ENCODE measurements at places on chromosomes 3 and 15. TPM values are rescaled to one million over a fixed set of nuclear protein-coding genes. Genes with fewer than 3 reads are reported as not detected.

Gene GP9
- total RNA-seq, result not detected

Gene TSC22D2
- 21.9 TPM for total RNA-seq

Gene MUSTN1
- 32.7 TPM for total RNA-seq

- no peak for DNase-seq
Measured at GRCh38 chr3:58698246-58698645, 31.7 kb upstream of the FAM3D start.

DNA sequence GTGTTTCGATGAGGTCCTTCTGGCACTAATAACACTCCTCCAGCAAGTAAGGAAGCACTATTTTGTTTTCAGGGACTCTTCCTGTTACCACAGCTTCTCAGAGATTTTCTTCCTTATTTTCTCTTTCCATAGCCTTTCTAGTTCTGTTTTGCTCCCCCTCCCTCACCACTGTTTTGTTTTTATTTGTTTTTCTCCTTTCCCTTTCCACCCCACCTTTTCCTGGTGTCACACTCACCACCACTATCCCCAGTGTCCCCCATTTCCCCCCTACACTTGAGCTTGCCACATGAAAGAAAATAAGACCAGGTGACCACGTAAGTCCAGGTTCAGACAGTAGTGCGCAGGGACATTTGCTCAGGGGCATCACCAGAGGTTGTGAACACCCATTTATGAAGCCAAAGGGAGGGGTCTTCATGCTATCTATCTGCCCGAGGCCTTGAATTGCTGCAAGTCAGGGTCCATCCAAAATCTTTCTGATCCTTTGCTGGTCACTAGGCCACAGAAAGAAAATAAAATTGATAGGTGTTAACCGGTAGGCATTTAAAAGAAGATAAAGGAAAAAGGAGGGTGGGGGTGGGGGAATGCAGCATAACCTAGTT lies 1.4 kb upstream of the RFTN1 start:
- no peak for DNase-seq

DNA sequence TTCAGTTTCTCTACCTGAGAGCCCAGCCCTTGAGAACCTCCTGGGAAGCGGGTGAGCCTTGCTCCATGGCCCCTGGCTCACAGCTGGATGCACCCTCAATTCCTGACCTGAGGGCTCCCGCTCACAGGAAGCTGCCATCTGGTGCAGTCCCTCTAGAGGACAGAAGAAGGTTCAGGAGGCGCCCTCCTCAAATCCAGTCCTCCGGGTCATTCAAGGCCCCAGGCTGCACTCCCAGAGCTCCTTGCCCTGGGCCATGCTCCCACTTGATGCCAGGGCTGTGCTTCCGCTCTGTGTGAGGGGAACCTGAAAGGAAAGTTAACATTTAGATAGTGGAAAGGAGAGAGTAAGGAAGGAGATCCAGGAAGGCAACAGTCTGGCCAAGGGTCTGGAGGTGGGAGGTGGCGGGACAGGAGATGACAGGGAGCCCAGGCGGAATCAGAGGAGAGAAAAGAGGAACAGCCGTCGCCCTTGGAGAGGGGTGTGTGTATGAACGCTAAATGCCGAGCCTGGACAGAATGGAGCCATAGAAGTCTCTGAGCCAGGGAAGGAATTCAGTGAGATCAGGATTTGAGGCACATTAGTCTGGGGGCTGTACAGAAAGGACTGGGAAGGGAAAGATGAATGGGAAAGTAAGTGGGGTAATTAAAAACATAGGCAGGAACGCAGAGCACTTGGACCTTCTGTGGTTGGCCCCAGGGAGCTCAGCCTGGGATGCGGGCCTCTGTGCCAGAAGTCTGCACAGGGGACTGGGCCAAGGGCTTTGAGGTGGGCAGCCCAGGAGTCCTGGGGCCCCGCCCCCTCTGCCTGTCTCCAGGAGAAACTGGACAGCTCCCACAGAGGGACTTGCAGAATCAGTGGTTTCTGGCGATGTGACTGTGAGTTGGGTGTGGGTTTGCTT lies 26.1 kb downstream of the TBC1D21 start:
- no peak for DNase-seq

DNA sequence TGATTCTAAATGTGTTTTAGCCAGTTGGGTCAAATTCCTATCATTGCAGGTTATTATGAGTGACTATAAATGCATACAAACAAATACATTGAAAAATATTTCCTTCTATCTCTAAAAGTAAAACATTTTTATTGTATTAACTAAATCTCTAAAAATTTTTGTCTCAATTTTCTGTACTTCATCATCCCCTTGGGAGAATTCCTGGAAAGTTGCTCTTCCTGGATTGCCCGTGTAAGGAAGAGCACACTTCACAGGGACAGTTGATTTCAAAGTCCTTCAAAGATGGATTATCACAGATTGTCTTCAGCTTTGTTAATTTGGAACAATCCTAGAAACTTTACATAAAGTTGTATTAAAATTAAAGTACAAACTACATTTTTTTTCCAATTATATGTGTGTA lies 595.6 kb downstream of the ROBO1 start:
- no peak for DNase-seq

DNA sequence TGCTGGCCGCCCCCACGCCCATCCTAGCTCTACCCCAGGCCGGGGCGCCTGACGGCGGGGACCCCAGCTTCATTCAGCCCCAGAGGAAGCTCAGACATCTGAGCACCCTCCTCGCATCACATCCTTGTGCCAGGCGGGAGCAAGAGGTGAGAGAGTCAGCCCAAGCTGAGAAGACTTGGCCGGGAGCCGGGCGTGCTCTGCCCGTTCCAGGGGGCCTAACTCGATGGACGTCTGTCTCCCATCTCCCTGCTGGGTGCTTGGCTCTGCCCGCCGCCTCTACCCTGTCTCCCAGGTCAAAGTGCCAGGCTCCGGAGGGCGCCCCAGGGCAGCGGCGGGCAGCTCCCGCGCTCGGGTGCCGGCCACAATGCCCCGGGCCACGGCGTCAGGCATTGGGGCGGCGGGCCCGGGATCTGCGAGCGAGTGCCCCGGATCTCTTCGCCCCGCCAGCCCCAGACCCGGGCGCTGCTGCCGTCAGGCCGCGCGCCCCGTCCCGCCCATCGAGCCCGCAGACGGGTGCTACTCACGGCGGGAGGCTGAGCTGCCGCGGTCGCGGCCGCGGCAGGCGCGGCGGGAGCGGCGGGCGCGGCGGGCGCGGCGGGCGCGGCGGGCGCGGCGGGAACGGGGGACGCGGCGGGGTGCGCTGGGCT lies 388 bp downstream of the DAPK2 start:
- DNase-seq, result peak; percentile 50

DNA sequence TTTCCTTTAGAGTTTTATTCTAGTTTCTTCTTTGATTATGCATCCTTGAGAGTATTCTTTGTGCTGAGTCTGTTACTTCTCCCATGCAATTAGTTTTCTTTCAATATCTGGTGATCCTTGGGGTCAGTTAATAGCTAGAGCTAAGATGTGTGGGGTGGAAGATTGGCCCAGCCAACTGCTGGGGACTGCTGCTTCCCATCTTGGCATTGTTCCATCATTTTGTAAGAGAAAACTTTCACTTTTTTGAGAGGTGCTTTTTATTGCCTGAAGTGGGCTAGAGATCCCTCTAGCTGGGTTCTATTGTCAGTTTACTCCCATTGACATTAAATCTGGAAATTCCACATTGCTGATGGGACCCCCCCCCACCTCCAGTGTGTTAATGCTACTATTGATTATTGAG lies 15.4 kb downstream of the BCL2L10 start:
- DNase-seq, result no peak

GRCh38 chr15:100263721-100264455 lies 77.9 kb downstream of the ADAMTS17 start:
- no peak for DNase-seq

- no peak for DNase-seq
Measured at GRCh38 chr3:72017311-72017710, 232.4 kb upstream of the PROK2 start.

All from left ventricle myocardium inferior (tissue), 1 donor.